ENCODE measurements at places on chromosomes 12 and 14.

GRCh38 chr12:53255996-53256395, 12.1 kb upstream of the ESPL1 start:
- DNase-seq: no peak

- no peak for DNase-seq
Observed at GRCh38 chr12:6866163-6866919, 990 bp upstream of the TPI1 start.

DNA sequence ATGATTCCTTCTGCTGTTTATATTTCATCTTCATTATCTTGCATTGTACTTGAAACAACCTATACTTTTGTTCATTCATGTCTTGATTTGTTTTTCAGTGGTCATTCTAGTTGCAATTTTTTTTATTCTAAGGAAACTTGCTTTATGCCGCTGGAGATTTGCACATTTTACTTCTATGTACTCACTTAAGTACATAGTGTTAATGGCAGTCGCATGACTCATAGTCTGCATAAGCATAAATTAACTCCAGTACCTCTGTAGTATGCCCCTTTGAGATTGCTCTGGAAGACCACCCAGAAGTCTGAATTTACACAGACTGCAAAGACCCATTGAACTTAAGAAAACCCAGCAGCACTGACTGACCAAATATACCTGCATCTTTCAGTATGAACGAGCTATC, 77.0 kb downstream of the MSRB3 start:
- DNase-seq: no peak

DNA sequence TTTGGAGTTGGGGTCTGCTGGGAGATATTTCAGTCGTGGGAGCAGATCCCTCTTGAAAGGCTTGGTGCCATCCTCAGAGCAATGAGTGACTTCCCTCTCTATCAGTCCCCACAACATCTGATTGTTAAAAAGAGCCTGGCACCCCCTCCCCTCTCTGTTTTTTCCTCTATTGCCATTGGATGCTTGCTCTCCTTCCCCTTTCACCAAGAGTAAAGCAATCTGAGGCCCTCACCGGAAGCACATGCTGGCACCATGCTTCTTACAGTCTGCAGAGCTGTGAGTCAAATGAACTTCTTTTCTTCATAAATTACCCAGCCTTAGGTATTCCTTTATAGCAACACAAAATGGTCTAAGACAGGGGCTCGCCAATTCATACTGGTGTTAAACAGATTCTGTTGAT, 99.1 kb upstream of the CCND2 start:
- DNase-seq: no peak

DNA sequence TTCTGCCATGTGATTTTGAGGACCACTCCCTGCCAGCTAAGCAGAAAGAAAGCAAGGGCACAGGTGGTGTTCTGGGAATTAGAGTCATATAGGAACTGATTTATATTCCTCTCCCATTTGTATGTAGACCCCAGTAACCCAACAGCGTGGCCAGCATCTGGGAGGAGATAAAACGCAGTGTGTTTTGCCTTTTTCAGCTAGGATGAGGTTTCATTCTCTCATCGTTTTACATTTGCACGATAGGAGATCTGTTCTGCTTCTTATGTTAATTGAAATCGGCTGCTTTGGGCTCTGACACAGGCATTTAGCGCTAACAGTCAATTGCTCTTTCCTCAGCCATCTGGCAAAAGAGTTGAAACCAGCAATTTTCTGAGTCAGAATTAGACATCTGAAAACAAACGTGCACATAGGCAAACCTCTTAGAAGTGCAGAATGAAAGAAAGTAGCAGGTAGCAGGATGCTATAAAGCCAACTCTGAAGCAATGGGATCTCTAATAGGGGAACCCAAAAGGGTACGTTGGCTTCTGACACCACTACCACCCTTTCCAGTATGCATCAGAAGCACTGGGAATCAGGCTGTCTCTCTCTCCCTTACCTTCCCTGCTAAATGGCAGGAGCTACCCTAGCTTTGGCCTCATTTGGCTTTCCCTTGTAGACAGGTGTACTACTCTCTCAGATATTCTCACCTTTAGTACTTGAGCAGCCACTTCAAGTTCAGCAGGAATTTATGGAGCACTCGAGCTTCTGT, 219.1 kb downstream of the PHLDA1 start:
- DNase-seq: no peak

DNA sequence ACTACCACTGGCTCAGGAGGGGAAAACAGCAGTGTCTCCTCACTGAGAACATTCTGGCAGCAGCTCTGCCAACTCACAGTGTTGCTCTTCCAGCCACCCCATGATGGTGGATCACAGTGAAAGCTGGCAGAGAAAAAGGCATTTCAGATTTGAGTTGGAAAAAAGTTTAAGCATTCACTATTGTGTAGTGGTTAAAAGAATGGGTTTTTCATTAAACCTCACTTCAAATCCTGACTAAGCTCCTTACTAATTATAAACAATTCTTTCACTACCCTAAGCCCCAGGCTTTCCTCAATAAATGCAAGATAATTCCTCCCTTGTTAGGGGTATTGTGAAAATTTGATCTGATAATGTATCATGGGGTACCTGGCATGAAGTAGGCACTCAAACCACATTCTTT, 518.1 kb downstream of the SNAPC1 start:
- no peak for DNase-seq

GRCh38 chr12:52634266-52635056, 16.1 kb upstream of the KRT73 start:
- no peak for DNase-seq

- DNase-seq: no peak
Observed at GRCh38 chr12:123967121-123967586, 5.5 kb downstream of the CCDC92 start.

- no peak for DNase-seq
Observed at GRCh38 chr12:3651585-3652424, 101.1 kb downstream of the CRACR2A start.

DNA sequence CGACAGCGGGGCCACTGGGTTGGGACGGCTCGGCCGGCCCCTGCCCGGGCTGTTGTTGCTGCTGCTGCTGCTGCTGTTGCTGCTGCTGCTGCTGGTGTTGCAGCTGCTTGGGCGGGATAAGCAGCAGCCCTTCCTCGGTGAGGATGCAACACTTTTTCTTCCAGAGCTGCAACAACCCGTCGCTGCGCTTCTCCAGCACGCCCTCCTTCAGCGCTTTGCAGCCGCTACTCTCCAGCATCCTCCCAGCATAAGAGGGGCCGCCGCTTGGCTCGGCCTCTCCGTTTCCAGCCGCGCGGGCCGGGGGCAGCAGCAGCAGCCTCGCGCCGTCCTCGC, 529 bp downstream of the PHLDA1 start:
- no peak for DNase-seq

DNA sequence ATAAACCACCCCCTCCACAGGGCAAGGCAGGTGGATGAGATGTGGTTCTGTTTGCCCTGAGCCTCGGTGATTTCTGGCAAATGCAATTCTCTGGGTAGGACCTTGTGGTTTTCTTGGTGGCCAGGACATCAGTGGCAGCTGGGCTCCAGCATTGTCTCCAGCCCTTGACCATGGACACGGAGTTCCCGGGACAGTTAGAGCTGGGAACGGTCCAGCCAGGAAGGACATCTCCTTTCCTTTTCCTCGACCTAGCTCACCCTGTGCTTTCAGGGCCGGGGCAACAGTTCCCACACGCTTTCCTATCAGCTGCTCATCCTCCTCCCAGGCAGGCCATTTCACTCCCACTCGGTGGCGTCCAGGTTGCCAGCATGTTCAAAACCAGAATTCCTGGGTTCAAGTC, 9.2 kb downstream of the SERPINA4 start:
- DNase-seq: no peak

- no peak for DNase-seq
Observed at GRCh38 chr12:104411826-104412641, 44.7 kb upstream of the CHST11 start.

DNA sequence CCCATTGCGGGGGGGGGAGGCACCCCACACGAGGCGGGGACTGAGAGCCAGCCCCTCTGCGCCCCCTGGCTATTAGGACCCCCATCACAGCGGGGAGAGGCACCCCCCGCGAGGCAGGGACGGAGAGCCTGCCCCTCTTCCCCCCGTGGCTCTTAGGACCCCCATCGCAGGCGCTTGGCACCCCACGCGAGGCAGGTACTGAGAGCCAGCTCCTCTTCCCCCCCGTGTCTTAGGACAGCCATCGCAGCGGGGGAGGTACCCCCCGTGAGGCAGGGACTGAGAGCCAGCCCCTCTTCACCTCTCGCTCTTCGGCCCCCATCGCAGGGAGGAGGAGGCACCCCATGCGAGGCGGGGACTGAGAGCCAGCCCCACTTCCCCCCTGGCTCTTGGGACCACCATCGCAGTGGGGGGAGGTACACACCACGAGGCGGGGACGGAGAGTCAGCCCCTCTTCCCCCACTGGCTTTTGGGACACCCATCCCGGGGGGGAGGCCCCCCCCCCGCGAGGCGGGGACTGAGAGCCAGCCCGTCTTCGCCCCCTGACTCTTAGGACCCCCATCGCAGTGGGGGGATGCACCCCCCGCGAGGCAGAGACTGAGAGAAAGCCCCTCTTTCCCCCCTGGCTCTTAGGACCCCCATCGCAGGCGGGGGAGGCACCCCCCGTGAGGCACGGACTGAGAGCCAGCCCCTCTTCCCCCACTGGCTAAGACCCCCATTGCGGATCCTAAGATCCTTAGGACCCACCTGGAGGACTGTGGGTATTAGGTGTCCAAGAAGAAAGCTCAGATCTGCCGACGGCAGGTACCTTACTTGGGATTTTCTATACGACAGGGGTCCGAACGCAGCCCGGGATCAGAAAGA, 198.6 kb upstream of the PZP start:
- DNase-seq: no peak

DNA sequence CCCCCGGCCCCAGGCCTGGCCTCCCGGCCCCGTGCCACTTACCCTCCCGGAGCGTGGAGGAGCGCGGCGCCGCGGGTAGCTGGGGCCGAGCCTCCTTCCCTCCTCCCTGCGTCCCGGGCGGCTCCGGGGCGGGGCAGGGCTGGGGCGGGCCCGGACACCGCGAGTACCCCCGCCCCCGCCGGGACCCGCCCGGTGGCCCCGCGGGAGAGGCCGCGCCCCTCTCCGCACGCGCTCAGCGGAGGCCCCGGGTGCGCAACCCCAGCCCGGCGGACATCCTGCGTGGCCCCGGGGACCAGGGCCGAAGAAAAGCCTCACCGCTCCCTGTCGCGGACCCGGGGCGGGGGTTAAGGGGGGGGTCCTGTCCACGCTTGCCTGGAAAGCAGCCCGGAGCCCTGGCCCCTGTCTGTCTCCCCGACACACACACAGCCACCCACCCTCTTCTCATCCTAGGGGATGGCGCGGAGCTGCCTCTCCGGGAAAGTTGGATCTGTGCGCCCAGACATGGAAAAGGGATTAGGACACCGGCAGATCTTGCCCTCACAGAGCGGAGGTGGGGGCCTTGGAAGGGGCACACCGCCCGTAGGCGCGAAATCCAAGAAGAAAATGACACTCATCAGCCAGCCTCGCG, at the start of gene SYNE3:
Gene SYNE3, minus strand, starts transcription at position 97 of the 628 bp plus-strand sequence. CDS start 40,829 bp downstream, outside the sequence.
- no peak for DNase-seq

GRCh38 chr12:55818886-55819285, 1.0 kb downstream of the ORMDL2 start:
- no peak for DNase-seq

All from stimulated activated CD8-positive, alpha-beta memory T cell treated with anti-CD3 and anti-CD28 coated beads, Interleukin-15, amount 100 ng/mL, for 48 hours (primary cell).